NCI-H2107 (cell line): ENCODE measurements at places on chromosomes 13 and 19.

DNA sequence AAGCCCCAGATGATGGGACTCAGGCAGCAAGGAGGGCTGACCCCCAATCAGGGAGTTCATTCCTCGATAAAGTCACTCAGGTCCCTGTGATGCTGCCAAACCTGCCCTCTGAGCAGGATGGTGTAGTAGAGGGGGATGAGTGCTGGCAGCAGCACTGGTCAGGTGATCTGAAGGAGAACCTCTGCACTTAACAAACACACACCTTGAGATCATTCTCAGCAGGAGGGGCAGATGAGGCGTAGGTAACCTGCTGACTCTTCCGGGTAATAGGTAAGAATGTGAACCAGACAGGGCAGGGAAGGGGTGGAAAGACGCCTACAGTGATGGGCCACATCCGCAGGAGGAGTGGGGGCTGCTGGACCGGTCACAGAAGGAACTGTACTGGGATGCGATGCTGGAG lies 3.2 kb downstream of the ZNF446 start:
- DNase-seq, result no peak

DNA sequence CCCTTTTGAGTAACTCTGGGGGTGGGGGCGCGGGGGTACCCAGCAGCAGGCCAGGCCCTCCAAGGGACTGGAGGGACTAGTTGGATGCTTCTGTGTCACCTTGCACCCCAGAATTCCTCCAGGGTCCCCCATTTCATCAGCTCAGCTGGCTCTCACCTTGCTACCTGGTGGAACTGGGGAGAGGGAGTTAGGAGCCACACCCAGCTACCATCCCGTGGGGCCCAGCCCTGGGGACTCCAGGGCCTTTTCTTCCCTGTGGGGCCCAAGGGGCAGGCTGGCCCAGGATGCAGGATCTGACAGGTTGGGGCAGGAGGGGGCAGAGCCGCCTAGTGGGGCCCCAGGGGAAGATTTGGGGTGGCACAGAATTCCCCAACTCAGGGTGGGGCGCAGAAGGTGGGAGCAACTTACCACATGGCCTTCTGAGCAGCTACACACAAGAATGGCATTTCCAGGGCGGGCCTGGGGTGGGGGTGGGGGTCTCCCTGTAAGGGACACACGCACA lies 32.8 kb upstream of the NANOS3 start:
- DNase-seq, result no peak

GRCh38 chr13:24060993-24061392 lies 99.5 kb upstream of the SPATA13 start:
- no peak for DNase-seq

DNA sequence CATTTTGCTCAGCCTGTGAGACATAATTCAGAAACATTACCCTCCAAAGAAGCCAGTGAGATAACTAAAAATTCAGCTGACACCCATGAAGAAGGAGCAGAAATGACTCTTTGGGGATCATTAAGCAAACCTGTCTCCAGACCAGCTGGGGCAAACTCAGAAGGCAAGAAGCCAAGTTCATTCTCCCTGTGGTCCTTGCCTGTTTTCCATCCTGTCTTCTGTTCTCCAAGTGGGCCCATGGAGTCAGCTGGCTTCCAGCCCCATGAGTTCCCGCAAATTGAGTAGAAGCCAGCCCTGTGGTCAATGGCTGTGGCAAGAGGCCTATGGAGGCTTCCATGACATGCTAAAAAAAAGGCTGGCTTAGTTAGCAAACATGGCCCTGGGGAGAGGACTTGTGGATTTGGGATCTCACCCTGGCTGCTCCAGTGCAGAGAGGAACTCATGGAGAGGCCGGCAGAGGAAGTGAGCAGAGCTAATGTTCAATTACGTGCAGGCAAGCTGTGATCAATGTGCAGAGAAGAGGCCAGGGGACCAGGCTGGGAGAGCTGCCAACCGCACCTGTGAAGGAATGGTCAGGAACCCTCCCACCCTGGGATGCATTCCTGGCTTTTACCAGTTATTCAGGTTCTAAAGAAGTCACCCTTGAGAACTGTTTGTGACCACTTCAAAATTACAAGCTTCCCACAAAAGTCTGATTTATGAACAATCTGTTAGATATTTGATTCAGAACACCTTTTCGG lies 229.1 kb downstream of the TSHZ3 start:
- no peak for DNase-seq

GRCh38 chr19:28377077-28377476 lies 835.9 kb downstream of the UQCRFS1 start:
- DNase-seq, result no peak

- no peak for DNase-seq
These were observed 34.4 kb upstream of the MIR17HG start for GRCh38 chr13:91313103-91313502.

DNA sequence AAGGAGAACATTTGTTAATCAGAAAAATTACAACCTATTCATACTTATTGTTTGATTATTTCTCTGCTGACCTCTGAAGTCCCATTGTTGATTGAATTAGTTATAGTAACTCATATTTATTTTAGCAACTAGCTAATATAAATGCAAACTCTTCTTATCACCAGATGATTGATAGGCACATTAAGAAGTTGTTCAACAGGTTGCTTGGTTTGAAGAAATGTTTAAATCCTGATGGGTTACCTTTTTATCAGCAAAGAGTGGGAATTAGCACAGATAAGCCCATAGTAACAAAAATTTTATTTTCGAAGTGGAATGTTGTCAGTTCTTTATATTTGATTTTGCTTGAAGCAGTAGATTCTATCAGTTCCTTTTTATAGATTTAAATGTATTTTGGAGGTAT lies 44.4 kb downstream of the KLF5 start:
- no peak for DNase-seq

DNA sequence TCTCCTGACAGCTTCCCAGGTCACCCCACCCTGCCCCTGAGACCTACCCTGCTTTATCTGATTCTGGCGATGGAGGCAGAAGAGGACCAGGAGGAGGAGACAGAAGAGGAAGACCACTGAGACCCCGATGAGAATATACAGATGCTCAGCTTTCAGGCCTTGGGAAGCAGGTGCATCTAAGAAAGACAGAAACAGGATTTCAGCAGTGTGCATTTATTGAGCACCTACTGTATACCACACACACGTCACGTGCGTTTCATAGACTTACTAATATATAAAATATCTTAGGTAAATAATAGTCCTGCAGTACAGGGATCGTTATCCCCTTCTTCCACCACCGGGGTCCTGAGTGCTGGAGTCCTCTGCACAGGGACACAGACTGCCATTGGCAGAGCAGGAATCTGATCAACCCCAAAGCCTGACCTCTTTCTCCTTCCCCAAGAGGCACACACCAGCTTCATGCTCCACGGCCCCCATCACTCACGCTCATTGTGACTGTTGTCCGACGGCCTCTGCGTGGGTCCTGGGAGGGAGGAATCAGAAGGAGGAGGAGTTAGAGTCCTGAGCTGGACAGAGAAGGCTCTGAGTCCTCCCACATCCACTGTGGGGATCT lies 8.2 kb downstream of the LAIR1 start:
- no peak for DNase-seq

DNA sequence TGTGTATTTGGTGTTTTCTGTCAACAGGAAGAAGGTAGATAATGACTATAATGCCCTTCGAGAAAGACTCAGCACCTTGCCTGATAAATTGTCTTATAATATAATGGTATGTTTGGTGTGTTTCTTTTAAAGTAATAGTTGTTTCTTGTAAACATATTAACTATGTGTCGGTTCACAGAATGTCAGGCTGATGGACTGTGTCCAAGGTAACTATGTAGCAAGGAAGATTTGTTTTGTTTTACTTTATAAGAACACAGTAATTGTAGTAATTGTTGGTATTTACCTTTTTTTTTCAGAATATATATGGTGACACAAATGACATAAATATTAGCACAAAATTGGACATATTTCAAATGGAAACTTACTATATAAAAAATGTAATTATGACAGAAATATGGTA lies 43.2 kb downstream of the URI1 start:
- no peak for DNase-seq

- no peak for DNase-seq
These were observed 3.4 kb downstream of the CCNE1 start for GRCh38 chr19:29815231-29815630.

GRCh38 chr19:37309834-37310575 lies 60.9 kb upstream of the ZNF527 start:
- no peak for DNase-seq

DNA sequence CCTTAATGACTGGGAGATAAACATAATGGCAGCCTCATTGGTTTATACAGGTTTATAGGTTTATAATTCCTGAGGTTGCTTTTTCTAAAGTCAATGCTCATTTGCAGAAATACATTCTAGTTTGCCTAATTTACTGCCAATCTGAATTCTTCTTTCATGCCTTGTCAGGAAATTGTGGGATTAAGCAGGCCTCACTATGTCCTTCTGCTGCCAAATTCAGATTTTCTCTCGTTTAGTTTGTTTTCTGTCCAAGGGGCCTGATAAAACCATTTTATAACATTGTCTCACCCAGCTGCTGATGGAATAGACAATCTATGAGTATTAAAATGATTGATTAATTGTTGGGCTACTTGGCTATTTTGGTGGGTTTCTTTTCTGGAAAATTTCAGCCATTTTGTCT lies 42.4 kb upstream of the OBI1 start:
- DNase-seq, result no peak

DNA sequence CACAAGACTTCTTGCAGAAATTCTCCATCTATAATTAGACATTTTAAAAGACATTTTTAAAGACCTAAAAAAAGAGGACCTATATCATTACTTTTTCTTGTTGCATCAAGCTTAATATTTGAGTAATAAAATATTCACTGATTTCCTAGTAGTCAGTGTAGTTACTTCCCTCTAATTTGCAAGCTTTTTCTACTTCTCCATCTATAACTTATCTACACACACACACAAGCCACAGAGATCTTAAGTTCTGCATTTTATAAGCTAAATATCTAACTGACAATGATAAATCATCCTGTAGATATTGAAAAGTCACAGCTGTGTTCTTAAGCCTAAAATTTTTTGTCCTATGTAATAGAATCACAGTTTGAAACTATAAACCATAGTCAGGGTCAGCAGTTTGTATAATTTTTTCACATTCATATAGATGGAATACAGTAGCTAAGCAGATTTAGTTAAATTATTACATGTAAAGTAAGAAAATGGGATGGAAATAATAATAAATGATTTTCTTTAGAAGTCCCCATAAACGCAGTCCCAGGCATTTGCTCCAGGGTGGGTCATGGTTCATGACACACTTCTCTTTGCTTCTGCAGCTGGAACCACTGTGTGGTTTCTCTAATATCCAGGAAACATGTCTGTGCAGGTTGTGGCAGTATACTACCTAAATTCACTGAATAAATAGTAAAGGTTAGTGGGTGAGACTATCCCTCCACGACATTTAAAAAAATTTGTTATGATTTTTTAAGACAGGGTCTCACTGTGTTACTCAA lies 60.2 kb downstream of the ESD start:
- no peak for DNase-seq

DNA sequence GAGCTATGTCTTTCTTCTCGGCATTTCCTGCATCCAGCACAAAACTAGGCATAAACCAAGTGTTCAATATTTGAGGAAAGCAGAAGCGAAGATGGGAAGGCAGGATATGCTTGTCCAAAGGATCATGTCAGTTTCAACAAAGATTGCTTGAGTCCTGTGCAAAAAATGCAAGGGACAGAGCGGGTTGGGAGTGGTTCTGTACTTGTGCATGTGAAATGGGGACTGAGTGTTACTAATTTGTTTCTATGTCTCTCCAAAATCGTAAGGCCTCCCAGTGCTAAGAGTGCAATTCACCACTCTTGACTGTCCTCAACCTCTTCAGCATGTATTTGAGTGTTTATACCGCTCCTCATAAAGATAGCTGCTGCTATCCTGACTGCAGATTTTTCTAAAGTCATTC lies 166.2 kb downstream of the DLEU7 start:
- no peak for DNase-seq

GRCh38 chr19:7292950-7293761 lies 1.1 kb downstream of the INSR start:
- no peak for DNase-seq

- DNase-seq, result no peak
These were observed 187.8 kb downstream of the LHFPL6 start for GRCh38 chr13:39415008-39415802.

DNA sequence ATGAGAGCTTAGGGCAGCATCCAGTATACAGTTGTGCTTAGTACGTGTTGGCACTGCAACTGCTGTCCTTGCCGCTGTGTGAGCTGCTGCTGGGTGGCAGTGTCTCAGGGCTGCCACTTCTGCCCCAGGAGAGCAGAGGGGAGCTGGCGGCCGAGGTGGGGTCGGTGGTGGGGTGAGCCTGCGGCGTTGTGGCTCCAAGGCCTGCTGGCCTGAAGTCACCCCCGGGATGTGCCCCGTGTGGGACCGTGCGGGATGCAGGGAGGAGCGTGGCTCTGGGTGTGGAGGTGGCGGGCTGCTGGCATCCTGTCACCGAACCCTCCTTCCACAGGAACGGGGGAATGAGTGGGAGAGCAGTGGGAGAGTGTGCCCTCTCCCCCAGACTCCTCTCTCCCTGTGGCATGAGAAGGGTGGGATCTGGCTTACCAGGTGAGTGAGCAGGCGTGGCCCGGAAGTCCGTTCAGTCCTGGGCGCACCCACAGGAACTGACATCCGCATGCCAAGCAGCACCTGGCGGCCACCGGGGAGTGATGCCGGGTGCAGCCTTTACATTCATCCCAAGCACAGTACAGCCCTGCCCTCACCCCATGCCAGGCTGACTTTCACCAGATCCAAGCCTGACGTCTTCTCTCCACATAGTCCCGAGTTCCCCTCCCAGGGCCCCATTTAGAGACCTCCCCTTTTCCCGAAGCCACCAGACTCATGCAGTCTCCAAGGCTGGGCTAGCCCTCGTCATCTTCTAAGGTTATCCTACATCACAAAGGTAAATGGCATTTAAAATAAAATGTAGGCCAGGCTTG lies 26.6 kb downstream of the MCF2L start:
- peak; percentile 56 for DNase-seq

DNA sequence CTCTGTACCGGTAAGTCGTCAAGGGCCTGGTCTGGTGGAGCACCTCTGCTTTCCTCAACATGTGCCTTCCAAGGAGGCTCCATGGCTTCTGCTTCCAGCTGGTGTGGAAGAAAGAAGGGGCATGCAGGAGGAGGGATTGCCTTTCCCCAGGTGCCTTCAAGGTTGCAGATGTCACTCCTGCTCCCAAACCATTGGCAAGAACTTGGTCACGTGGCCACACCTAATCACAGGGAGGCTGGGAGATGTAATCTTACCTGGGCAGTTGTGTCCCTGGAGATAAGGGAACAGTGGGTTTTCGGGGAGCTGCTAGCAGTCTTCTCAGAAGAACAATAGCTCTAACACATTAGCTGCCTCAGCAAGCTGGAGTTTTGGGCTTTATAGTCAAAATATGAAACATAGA lies 9.7 kb upstream of the GPR18 start:
- DNase-seq, result no peak

GRCh38 chr13:109361562-109362289 lies 424.7 kb downstream of the IRS2 start:
- no peak for DNase-seq

DNA sequence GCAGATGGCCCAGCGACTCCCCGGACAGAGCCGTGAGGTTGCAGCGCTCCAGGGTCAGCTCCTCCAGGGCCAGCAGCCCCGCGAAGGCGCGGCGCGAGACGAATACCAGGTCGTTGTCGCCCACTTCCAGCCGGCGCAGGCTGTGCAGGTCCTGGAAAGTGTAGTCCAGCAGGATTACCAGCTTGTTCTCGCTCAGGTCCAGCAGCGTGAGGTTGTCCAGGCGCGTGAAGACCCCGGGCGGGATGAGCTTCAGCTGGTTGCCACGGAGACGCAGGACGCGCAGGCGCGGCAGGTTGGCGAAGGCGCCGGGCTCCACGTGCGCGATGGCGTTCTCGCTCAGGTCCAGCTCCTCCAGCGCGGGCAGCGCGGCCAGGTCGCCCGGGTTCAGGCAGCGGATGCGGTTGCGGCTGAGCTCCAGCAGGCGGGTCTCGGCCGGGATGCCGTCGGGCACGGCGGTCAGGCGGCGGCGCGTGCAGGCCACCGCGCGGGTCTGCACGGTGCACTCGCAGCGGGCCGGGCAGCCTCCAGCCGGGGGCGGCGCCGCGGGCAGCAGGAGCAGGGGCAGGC lies 9.3 kb upstream of the PEAK3 start:
- no peak for DNase-seq
